ENCODE measurements at places on chromosomes 3 and 15.

DNA sequence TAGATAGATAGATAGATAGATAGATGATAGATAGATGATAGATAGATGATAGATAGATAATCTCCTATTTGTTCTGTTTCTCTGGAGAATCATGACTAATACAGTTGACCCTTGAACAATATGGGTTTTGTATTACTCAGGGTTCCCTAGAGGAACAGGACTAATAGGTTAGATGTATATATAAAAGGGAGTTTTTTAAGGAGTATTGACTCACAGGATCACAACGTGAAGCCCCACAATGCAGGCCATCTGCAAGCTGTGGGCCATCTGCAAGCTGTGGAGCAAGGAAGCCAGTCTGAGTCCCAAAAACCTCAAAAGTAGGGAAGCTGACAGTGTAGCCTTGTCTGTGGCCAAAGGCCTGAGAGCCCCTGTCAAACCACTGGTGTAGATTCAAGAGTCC is 67.6 kb downstream of the PYDC2 start:
- no peak for DNase-seq

DNA sequence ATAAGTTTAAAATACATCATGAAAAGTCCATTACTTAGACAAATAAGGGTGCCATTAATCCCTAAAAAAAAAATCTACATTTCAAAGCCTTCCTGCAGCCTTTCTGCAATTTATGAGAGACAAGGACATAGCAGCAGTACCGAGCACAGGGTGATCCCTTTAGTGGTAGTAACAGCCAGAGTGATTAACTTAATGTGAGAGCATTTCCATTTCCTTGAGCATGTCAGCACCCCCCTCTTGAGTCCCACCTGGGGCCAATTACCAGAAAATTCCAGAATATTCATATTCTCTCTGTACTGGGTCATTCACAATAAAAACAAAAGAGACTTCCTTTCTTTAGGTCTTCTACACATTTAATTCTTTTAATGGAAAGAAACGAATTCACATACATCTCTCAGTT is 546.9 kb upstream of the CCDC54 start:
- no peak for DNase-seq

DNA sequence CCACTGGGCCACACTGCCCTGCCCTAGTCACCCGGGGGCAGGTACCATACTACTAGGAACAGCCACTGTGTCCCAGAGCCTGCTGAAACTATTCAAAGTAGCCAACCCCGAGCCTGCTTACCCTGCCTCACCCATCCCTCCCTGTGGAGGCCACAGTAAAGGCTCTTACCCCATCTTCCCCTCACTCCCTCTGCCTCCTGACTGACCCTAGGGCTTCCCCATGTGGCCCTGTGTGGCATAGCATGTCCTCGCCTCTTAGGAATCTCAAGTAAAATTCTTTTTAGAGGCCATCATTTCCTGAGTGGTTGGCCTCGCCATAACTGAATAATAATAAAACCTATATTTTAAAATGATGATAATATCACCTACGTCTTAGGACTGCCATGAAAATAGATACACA is 112.2 kb upstream of the SLC6A11 start:
- DNase-seq, result no peak

GRCh38 chr3:15989419-15989818 is 185.1 kb upstream of the GALNT15 start:
- no peak for DNase-seq

DNA sequence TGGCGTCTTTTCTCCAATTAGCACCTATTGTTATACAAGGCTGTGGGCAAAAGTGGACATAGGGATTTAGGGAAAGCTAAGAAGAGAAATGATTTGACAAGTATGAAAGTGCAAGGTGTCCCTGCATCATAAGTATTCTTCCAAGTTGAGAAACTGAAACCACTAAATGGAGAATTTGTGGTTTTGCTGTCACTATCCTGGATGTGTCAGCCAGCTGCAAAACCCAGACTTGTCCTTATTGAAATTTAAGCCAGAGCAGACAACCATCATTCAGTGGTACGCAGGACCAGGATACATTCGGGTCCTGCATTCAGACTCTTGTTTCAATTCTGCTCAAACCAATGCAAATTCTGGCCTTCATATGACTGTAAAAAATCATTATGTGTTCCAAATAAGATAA is 384.8 kb upstream of the TGFBR2 start:
- DNase-seq, result no peak
